ENCODE measurements at places on chromosomes 3 and 15.

DNA sequence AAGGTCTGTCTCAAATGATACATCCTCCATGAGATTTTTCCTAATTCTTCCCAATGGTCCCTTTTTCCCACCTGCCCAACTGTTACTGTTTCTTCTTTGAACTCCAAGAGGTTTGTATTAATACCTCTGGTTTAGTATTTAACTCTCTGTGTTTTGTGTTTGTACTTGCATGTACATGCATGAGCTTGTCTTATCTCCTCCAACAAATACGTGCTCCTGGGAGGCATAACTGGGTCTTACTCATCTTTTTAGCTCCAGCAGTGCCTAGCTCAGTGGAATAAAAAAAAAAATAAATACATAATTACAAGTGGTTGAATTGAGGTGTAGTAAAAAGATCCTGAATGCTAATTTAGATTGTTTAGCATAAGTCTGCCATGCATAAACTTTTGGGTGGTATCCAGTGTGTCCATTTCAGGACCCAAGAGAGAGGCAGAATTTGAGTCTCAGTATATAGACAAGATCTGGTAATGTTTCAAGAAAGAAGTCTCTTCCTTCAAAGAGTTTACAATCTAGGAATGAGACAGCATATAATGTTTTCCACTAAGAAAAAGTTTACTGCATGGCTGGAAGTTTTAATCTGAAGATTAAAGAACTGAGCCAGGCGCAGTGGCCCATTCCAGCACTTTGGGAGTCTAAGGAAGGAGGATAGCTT, 1.7 kb upstream of the LYSMD2 start:
- no peak for DNase-seq

DNA sequence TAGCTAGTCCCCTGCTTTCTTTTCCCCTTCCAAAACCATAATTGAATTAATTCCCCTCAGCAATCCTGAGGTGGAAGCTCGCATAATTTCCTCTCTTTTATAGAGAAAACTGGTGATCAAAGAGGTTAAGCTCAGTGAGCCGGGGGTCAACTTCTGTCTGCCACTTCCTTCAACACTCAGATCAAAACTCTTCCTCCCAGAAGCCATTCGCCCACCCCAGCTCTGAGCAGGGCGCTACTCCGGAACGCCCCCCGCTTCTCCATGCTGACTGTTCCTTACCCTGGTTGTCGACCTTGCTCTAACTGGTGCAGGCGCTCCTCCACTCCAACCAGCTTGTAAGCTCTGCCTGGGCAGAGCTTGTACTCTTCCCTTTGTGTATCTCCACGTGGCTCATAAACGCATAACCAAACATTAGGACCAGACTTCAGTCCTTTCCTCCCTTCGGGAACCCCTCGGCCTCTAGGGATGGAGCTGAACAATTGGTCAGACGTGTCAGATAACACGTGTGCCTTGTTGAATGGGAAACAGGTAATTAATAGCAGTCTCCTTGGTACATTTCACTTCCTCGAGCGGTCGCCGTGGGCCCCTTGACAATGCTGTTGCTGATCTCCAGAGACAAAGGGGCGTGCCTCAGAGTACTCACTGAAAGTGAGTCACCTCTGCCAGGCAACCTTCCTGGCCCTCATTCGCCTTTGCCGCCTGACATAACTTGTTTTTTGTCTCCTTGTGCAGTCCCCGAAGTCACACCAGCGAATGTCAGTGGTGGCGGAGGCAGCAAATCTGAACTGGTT, 71.8 kb downstream of the IL5RA start:
- no peak for DNase-seq

DNA sequence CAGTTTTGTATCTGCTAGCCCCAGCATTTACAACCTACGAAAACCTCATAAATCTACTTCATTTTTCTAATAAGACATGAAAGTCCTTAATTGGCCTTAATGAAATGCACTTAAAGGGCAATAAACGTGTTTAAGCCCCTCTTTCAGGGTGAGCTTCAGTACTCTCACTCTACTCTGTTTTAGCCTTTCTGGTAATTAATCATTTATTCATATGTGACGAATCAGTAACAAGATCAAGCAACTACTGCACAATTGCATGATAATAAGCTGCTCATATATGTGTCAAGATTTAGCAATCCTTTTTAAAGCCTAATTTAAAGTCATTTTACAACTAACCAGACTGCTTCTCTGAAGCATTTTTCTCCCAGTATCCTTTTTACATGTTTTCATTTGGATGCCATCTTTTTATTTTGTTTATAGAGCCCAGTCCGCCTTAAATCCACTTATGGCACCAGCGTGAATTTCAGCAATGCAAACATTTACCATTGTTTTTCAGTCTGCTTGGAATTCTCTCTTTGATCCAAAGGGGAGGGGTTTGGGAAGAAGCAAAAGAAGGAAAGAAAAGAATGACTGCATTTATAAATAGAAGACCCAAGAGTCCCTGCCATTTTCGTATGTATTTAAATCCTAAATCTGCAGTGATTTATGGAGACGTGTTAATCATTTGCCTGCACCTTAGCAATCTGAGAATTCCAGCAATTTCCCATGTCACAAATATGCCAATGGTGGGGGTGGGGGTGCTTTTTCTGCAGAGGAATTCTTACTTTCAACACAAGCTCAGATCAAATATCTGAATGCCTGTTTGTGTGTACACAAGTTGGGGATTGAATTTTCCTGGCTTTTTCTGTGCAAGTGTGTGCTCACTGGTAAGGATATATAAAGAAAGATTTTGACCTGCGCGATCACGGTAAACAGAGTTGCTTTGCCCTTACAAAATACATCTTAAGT, 230.8 kb upstream of the TBC1D5 start:
- no peak for DNase-seq

DNA sequence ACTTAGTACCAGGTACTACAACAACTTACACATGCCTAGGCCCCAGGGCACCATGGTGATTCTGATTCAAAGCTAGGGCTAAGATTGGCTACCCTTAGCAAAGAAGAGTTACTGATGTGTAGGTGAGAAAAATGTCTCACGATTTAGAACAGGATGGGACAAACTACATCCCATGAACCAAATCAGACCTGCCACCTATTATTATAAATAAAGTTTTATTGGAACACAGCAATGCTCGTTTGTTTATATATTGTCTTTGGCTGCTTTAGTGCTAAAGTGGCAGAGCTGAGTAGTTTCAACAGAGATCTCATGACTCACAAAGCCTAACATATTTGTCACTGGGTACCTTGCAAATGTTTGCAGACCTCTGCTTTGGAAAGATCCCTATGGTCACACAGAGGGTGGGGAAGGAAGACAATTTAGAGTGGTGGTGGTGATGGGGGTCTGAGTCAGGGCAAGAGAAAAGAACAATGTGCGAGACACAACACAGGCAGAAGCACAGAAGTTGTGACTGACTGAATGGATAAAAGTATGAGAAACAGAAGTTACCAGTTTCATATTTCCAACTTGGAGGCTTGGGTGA, 770.6 kb upstream of the CFAP20DC start:
- DNase-seq: no peak

DNA sequence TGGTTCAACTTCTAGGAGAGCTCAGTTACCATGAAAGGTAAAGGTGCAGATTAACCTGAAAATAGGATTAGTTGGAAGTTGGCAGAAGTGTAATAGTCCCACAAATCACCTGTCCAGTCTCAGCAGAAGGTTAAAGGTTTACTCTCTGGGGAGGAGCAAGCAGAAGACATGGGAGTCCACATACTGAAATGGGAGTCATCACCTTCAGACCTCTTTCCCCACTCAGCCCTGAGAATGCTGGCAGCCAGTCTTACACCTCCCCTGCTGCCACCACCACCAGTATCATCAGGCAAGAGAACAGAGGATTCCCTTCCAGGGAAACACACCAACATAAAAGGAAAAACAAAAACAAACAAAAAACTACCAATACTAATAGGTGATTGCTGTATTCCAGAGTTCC, 13.8 kb upstream of the PLA2G4D start:
- no peak for DNase-seq

DNA sequence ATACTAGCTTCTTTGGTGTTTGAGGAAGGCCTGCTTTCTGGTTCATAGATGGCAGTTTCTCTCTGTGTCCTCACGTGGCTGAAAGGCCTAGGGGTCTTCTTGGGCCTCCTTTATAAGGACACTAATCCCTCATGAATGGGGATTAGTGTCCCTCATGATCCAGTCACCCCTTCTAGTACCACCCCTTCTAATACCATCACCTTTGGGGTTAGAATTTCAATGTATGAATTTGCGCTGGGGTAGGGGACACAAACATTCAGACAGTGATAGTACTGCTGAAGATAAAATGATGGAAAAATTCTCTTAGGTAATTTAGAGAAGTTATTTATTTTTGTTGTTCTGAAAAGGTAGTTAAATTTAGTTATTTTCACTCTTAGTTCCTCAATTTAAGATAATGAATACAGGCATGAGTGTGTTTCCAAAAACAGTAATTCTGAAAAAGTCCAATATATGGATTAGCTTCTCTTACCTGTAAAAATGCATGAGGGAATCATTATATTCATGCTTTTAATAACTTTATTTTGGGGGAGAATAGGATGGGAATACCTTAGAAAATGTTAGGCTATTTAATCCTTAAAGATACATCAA, 103.6 kb downstream of the FNDC3B start:
- DNase-seq: no peak

DNA sequence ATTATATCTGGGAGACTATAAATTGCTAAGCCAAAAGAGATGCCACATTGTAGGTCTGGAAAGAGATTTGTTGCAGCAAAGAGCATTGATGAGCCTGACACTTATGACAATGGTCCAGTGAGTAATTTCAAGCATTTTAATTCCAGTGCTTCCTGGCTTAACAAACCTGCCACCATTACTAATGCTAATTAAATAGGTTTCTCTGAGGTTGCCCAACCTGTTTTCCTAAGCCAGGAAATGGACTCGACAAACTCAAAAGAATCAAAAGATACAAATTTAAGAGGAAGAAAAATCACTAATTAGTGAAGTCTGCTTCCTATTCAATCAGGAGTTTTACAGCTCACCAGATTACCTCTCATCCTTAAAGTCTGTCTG, 36.7 kb upstream of the CTDSPL start:
- no peak for DNase-seq

- no peak for DNase-seq
Measured at GRCh38 chr3:13687517-13687943, 138.6 kb downstream of the FBLN2 start.

GRCh38 chr3:13495921-13496723, 16.0 kb downstream of the HDAC11 start:
- no peak for DNase-seq

GRCh38 chr15:74997141-74997540, 1.8 kb downstream of the SCAMP5 start:
- no peak for DNase-seq

- DNase-seq: no peak
Measured at GRCh38 chr15:63226966-63227401, 37.6 kb downstream of the RAB8B start.

GRCh38 chr15:85389772-85390171, 9.4 kb downstream of the AKAP13 start:
- DNase-seq: no peak

GRCh38 chr15:74453925-74454763, 6.8 kb downstream of the UBL7 start:
- no peak for DNase-seq

DNA sequence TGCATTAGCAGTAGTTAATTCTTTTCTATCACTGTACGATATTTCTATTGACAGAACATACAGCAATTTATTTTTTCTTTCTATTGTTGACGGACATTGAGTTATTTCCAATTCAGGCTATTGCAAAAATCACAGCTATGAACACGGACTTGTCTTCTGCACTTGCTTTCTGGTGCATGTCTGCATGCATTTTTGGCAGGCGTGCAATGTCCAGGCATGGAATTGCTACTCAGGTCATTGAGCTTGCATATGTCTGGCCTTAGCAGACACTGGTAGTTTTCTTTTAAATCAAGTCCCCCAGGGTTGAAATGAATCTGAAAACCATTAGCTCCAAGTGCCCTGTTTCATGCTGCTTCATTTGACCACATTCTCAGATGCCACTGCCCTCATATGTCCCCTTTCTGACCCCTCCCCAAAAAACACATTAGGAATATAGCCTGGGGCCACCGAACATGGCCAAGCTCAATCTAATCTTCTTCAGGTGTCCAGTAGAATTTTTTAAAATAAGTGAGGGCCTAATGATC, 72.8 kb downstream of the LRIG1 start:
- DNase-seq: no peak

GRCh38 chr15:60254416-60254815, 143.4 kb downstream of the ANXA2 start:
- DNase-seq: no peak

DNA sequence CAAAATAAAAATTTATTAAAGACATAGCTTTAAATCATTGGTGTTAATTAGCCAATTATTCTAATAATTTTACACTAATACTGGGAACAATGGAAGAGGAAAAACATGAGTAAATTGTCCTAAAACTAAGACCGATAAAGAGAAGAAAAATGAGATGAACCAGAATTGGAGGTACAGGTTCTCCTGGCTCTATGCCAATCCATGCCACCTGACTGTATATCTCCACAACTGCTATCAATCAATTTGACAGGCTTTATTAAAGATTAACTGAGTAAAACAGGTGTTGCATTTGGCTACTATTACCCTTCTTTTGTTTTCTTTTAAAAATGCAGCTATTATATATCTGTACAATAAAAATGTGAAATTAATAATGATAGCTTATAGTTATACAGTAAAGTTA, 850.0 kb downstream of the CADM2 start:
- no peak for DNase-seq

GRCh38 chr15:81168131-81168526, 28.6 kb upstream of the IL16 start:
- no peak for DNase-seq

DNA sequence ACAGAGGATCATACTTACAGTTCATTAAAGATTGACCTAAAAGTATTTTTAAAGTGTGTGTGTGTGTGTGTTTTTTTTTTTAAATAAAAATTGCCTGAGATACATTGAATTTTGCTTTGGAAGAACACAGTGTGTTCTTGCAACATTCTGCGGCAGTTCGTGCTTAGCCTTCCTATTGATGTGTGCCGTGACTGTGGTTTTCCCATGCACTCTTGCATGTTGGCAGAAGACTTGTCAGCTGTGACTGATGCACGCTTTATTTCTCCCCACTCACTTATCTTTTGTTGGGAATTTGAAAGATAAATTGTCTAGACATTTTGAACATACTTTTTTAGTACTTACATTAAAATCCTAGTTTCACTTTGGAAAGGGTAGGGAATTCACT, 136.3 kb upstream of the LRRFIP2 start:
- no peak for DNase-seq

GRCh38 chr3:115186351-115187148, 39.5 kb upstream of the ZBTB20 start:
- DNase-seq: no peak

DNA sequence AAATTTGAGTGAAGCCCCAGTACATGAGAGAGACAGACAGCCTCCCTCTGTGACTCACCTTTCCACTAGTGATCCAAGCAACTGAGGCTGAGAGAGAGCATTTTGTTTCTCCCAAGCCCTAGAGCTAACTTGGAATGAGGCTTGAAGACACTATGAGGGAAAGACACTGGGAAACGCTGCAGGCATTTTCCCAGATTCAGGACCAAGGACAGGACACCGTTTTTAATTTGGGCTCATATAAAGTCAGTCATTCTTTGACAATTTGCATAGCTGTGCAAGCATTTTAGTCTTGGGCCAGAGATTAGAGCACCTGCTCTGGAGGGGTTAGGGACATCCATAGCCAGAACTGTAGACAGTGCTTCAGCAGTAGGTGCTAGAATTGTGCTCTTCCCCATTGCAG, 249.0 kb downstream of the AGBL1 start:
- DNase-seq: no peak

Measured in activated gamma-delta T cell (primary cell).